GM04503 (cell line): ENCODE measurements at places on chromosomes 2 and 18.

- DNase-seq: peak; percentile 100
Measured at GRCh38 chr2:234981197-234982095, 29.6 kb downstream of the SH3BP4 start.

GRCh38 chr2:18891600-18892345 lies 302.4 kb upstream of the NT5C1B start:
- no peak for DNase-seq

- no peak for DNase-seq
Measured at GRCh38 chr2:43491065-43491639, 104.7 kb downstream of the THADA start.

DNA sequence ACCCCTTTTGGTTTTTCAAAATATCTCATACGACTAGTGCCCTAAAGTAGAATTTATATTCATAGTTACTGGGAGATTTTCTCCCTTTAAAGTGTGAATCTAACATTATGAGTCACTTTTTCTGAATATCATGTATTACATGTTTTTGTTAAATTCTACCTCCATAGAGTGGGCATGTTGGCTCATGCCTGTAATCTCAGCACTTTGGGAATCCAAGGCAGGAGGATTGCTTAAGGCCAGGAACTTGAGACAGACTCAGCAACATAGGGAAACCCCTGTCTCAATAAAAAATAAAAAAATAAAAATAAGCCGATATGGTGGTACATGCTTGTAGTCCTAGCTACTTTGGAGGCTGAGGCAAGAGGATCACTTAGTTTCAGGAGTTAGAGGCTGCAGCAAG lies 45.3 kb upstream of the UNC80 start:
- DNase-seq: no peak

GRCh38 chr2:98907966-98908905 lies 27.8 kb downstream of the CRACDL start:
- DNase-seq: no peak

DNA sequence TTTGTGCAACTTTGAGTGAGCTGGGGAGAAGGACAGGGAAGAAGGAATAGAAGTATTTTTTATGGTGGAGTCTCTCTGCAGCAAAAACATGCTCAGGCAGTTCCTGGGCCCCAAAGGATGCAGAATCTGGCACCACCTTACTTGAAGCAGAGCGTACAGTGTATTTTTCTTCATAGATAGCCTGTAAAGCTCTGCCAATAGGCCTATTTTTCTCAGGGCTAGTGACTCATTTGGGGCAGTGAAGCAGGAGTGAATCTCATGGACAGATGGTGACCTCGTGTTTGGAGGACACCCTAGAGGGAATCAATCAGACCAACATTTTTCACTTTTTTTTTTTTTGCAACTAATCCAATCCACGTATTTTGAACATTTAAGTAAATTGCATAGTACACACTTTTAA lies 268.1 kb upstream of the CXCR4 start:
- no peak for DNase-seq

DNA sequence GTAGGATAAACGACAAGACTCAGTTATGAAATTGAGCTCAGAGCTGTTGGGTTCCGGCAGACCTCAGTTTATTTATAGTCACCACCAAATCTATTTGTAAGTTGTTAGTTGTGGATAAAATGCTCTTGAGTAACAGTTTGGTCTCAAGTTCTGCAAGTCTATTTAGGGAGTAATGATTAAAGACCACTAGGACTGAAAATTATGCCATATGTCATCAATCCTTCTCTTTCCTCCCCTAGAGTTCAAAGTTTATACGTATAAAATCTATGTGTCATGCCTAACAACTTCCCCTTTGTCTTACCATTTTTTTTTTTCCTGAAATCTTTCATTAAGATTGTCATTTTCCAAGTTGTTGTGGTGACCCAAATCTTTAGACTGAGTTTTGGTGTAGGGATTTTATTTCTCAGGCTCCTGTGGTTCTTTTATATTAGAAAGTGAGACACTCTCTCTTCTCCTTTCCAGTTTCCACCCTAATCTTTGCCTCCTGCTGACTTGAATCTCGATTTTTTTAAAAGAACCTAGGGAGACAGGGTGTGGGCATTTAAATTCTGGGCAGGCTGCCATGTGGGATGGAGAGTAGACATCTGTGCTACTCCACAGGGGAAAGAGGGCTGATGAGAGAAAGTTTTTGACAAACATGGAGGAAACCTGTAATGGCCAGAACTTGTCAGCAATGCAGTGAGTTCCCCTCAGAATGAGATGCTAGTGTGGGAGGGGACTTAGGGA lies 51.0 kb downstream of the LAMA3 start:
- no peak for DNase-seq

- no peak for DNase-seq
Measured at GRCh38 chr18:808502-808901, 3.5 kb downstream of the YES1 start.

DNA sequence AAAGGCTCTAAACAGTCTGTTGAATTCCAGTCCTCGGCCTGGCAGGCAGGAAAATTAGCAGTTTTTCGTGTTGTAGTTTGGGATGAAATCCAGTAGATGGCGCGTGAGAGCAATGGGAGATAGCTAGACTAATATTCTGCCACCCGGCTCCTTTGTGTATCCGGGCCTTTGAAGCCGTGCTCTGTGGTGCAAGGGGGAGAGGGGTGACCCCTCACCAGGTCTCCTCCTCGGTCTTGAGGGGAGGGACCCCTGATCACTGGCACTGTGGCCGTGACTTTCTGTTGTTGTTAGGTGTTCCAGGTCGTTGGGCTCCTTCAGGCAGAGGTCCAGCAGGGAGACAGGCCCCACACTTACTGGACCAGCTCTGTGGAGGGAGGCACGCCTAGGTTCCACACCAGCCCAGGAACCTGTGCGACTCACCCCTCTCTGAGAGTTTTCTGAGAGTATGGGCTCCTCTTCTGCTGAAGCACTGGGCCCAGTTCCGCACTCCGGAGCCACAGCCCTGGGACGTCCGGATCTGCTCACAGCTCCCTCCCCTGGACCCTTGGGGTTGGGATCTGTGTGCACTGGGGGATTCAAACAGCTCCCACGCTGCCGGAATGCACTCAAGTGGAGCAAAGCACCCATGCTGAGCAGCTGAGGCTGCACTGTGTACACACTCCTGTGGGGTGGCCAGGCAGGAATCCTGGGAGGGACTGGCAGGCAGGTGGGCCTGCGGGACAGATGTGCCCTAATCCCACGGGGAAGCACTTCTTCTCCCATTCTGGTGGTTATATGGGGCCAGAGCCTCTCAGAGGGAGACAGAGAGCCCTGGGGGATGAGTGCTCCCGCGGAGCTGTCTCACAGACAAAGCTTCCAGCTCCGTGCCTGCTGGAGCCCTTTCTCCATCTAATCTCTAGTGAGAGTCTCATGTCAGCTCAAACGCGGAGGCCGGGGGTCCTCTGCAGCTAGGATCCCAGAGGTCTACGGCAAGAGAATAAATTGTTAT lies 8.8 kb downstream of the GKN2 start:
- DNase-seq: peak; percentile 35

DNA sequence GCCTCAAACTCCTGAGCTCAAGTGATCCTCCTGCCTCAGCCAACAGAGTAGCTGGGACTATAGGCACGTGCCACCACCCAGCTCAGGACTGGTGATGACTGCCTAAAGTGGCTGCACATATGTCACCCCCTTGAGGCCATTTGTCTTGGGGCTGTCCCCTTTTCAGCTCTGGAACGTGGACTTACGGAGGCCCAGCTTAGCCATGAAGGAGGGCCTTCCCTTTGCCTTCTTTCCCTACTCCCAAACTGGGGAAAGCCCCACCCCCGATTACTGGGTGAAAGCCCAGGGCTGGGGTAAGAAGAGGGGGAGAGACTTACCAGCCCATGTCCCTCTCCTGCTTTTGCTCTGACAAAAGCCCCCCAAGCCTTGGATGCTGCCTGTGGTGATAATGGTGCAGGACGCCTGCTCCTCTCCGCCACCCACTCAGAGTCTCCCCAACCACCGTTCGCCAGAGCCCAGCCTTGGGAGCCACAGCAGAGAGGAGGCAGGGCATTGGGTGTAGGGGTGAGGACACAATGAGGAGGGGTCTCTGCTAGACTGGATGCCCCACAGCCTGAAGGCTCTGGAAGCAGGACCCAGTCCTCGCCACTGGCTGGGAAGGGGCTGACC lies 2.5 kb upstream of the DUSP2 start:
- DNase-seq: no peak
